ENCODE measurements at places on chromosomes 6 and 20. TPM values are rescaled to one million over a fixed set of nuclear protein-coding genes. Genes with fewer than 3 reads are reported as not detected.

Gene PRSS16
- polyA plus RNA-seq, result 24.8 TPM

Gene BMP6
- polyA plus RNA-seq, result 7.1 TPM

Gene TFAP2A
- 18.1 TPM for polyA plus RNA-seq

Gene CD24
- polyA plus RNA-seq, result 1,099 TPM

Gene SLC24A3
- 4.4 TPM for polyA plus RNA-seq
